ENCODE measurements at places on chromosomes 6 and 20.

DNA sequence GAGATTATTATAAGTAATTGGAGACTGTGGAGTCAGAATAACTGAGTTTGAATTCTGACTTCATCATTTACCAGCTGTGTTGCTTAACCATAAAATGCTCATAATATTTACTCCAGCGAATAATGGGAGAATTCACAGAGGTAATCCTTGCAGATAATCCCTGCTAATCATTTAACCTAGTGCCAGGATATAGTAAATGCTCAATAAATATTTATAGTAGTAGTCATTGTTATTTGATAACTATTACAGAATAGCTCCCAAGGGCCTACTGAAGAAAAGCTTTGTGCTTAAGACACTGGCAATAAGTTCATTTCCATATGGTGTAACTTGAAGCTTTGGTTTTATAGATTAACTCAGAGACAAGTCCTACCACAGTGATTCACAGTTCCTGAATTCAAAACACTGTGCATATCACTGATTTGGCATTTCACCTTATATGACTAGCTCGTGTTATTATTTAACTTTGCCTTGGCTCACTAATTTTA is 208.8 kb upstream of the PLCB4 start:
- DNase-seq, result no peak

- no peak for DNase-seq
Measured at GRCh38 chr6:129889580-129889979, 28.5 kb upstream of the TMEM244 start.

GRCh38 chr6:6546318-6547109 is 42.0 kb upstream of the LY86 start:
- no peak for DNase-seq

DNA sequence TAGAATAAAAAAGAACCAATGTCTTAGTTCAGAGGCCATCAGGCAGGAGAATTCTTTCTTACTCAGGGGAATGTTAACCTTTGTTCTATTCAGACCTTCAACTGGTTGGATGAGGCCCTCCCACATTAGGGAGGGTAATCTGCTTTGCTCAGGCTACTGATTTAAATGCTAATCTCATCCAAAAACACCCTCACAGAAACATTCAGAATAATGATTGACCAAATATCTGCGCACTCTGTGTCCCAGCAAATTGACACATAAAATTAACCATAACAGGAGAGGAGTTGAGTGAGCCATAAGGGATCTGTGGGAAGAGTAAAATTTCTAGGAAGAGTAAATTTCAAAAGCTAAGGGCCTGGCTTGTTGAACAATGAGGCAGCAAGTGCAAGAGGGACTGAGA is 234.0 kb upstream of the PLCB4 start:
- DNase-seq, result no peak

DNA sequence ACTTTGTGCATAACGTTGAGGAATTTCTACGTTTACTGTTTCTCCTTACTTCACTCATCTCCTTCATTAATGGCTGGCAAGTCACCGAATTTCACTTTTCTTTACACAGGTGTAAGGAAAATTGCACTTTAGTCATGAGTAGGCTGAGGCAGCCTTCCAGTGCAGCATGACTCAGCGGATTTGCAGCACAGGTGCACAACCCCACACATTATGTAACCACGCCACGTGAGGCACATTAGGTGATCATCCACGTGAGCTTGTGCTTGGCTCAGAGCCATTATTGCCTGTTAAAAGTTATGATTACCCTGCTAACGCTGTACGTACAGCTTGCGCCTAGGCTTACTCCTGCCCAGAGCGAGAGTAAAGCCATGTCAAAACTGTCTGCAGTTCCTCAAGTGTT is 158.8 kb downstream of the NKAIN2 start:
- DNase-seq, result no peak

DNA sequence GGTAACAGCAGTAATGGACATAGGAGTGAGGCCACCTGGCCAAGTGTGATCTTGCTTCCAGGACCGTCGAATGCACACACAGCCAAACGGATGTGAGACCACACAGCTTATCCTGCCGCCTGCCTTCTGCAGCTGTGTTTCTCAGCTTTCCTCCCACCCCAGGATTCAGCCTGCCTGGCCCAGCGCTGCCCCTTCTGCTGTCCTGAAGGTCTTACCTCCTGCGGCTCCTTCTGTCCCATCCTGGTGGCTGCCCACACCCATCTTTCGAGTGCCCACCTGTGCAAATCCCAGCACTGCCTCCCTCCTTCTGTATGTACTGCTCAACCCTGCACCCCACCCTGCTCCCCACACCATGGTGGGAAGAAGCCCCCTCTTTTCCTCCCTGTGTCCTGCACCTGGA is 49.4 kb upstream of the DACT2 start:
- no peak for DNase-seq

DNA sequence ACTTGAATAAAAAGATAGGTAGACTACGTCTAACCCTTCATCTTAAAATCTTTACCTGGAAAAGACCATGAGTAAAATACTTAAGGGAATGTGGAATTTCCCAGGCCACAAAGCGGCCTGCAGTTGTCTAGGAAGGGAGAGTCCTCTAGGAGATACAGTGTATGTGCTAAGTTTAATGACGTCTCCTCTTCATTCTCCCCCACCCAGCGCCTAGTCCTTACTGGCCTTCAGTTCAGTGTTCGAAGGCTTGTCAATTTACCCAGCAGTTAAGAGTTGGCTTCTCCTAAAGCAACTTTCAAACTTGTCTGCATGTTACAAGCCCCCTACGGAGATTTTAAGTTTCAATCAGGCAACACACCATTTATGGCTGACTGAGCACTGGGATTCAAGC is 35.2 kb downstream of the HFE start:
- DNase-seq, result no peak

DNA sequence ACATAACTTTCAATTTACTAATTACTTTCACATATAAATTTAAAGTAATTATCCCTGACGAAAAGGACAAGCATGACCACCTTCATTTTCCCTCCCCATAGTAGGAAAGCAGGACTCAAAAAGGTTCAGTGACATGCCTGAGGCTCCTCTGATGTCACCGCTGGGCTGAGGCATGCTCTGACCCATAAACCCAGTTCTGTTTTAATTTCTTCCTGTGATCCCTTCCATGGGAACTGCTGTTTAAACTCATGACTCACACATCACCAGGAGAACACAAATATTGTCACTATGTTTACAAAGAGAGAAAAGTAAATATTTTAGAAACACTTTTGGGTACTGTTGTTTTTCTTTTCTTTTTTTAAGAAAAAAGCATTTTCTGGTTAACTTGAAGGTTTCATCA is 38.0 kb upstream of the NR2E1 start:
- no peak for DNase-seq

GRCh38 chr6:105452924-105453756 is 50.3 kb upstream of the PREP start:
- DNase-seq, result no peak

DNA sequence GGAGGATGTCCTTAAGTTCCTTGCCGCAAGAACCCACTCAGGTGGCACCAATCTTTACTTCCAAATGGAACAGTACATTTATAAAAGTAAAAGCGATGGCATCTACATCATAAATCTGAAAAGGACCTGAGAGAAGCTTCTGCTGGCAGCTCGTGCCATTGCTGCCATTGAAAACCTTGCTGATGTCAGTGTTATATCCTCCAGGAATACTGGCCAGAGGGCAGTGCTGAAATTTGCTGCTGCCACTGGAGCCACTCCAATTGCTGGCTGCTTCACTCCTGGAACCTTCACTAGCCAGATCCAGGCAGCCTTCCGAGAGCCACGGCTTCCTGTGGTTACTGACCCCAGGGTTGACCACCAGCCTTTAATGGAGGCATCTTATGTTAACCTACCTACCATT is 191.7 kb downstream of the TRIM27 start:
- no peak for DNase-seq

DNA sequence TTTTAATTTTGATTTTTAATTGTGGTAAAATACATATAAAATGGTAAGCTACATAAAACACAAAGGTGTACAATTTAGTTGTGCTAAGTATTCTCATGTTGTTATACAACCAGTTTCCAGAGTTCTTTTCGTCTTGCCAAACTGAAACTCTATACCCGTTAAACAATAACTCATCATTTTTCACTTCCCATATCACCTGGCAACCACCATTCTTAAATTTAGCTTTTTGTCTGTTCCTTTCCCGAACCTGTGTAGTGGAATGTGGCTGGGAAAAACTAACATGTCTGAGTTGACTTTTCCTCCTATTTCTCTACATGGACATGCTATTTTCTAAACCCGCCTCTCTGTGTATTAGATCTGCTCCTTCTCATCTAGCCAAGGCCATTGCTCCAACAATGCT is 27.6 kb downstream of the RPRD1B start:
- no peak for DNase-seq

- DNase-seq, result no peak
Measured at GRCh38 chr6:11025921-11026635, 18.0 kb downstream of the ELOVL2 start.

- DNase-seq, result no peak
Measured at GRCh38 chr6:123551939-123552707, 84.6 kb downstream of the TRDN start.

- DNase-seq, result no peak
Measured at GRCh38 chr6:33725891-33726673, 14.6 kb upstream of the UQCC2 start.

DNA sequence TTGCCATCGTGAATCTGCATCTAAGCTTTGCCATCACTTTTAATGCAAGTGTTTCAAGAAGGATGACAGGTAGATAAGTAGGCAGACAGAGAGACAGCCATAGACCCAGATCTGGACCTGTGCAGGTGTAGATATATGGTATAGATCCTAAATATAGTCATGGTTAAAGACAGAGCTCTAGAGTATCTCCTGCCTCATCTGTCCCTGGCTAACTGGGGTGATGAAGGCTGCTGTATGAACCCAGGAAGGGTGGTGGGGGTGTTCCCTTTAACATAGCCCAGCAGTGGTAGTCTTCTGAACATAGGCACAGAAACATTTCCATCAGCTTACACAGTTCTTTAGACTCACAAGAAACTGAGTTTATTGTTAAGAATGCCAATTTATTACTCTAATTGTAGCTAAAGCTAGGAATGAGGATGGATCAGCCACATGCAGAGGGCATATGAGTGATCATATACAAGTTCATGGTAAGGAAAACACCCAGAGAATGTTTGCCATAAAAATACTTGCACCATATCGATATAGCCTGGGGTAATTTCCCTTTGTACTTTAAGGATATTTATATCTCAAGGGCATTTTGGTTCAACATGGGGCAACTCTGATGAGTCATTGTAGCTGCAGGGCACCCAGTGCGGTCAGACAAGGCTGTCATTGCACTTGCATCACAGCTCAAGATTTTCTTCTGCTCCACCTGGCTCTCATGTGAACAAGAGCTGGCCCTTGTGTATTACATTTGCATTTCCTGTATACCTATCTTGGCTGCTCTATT is 587.2 kb downstream of the EPM2A start:
- no peak for DNase-seq

DNA sequence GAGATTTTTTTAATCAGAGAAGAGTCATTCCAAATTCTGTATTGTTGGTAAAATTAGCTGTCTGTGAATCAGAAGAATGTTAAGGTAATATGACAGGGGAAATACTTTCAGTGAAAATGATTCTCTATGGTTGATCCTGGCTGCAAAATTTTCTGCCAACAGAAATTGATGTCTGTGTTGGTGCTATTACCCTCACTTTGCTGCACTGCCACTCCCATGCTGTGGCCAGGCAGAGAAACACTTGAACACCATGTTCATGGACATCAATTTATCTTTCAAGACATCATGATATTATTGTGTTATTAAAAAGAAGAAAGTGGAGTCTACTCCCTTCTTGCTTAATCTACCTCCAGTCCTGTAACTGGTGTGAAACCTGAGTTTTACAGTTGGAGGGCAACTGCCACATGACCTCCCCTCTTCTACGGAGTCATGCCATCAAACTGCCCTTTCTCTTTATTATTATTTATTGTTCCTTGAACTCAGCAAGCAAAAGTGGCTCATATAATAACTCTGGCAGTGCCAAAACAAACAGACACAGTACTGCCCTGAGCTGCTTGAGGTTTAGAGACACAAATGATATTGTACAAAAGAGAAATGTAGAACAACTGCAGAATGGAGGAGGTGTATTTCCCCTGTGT is 288.0 kb upstream of the JAG1 start:
- no peak for DNase-seq

GRCh38 chr20:9550871-9551270 is 36.5 kb downstream of the LAMP5 start:
- no peak for DNase-seq

DNA sequence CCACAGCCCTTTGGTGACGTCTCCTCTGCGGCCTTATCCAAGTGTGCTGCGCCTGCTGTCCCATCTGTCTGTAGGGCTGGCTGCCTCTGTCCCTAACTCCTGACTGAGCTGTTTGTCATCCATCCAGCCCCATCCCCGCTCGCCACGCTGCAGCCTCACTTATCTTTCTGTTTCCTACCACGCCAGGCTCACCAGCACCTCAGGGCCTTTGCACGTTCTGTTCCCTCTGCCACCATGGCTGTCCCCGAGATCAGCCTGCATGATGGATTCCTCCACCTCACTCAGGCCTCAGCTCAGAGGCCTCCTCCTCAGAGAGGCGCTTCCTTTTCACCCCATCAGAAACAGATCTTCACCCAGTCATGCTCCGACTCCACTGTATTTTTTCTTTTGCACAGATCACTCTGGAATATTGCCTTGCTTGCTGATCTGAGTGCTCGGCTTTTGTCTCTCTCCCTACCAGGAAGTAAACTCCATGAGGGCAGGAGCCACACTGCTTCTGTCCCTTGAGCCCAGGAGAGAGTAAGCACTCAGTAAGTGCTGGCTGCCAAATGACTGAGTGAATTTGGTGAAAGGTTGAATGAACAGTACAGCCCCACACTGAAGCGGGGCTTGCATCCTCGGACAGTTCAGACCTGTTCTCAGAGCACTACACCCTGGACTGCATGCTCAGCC is 34.5 kb downstream of the BPIFB1 start:
- DNase-seq, result no peak

- DNase-seq, result no peak
Measured at GRCh38 chr20:44917399-44917798, 7.5 kb downstream of the PABPC1L start.

DNA sequence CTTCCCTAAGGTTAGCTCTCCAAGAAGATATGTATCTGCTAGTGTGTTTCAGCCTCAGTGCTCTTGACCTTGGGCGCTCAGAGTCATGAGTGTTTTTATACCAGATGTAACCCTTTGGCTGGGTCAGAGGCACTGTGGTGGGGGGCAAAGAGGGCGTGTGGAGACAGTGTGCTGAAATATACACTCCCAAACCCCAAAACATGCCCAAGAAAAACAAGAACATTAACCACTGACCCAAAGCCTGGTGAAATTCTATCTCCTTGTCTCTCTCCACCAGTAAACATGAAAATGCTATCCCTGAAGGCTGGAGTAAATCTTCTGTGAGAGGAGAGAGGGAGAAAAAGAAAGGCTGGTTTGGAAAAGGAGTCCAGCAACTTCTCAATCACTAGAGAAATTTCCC is 47.9 kb downstream of the ISM1 start:
- DNase-seq, result no peak
